GM23248 (cell line): ENCODE measurements at places on chromosomes 7 and 10. TPM values are rescaled to one million over a fixed set of nuclear protein-coding genes. Genes with fewer than 3 reads are reported as not detected.

Gene PTPRZ1
- not detected in 2 replicates for polyA plus RNA-seq

Gene NPY
- not detected in 2 replicates for polyA plus RNA-seq

Gene MSMB
- not detected in 2 replicates for polyA plus RNA-seq

Gene PITX3
- polyA plus RNA-seq, result not detected in 2 replicates

Gene TAX1BP1
- 131 and 137 TPM in 2 replicates for polyA plus RNA-seq

Gene ZNF518A
- 6.2 and 6.8 TPM in 2 replicates for polyA plus RNA-seq

Gene OR6B1
- polyA plus RNA-seq, result not detected in 2 replicates

Gene PRKG1
- 9.4 and 10.7 TPM in 2 replicates for polyA plus RNA-seq

Gene LOXL4
- 319 and 320 TPM in 2 replicates for polyA plus RNA-seq

Gene SFRP5
- polyA plus RNA-seq, result not detected in 2 replicates

Gene C10orf143
- 4.2 and 5.4 TPM in 2 replicates for polyA plus RNA-seq

Gene PPP1R3A
- polyA plus RNA-seq, result not detected in 2 replicates

Gene NXPH1
- polyA plus RNA-seq, result not detected in 2 replicates

Gene FOXI2
- not detected in 2 replicates for polyA plus RNA-seq

Gene DMBT1
- polyA plus RNA-seq, result not detected in 2 replicates

Gene SFMBT2
- polyA plus RNA-seq, result 0.06 TPM in 1 of 2 replicates, not detected in the other

Gene CACNB2
- polyA plus RNA-seq, result 0.23 and 0.31 TPM in 2 replicates

Gene PIP
- not detected in 2 replicates for polyA plus RNA-seq

Gene LIPK
- not detected in 2 replicates for polyA plus RNA-seq

Gene ADAM22
- 0.09 TPM in 1 of 2 replicates, not detected in the other for polyA plus RNA-seq

Gene DNAJB6
- 187 and 195 TPM in 2 replicates for polyA plus RNA-seq

Gene NPTX2
- polyA plus RNA-seq, result 0.30 and 0.41 TPM in 2 replicates

Gene KCNIP2
- polyA plus RNA-seq, result 0.15 and 0.24 TPM in 2 replicates

Gene FAM241B
- polyA plus RNA-seq, result 0.18 and 0.42 TPM in 2 replicates

Gene HYAL4
- polyA plus RNA-seq, result not detected in 2 replicates

Gene NYAP1
- polyA plus RNA-seq, result not detected in 2 replicates

Gene PILRA
- 1.7 TPM in 2 replicates for polyA plus RNA-seq

Gene TBL2
- 69.7 and 78.0 TPM in 2 replicates for polyA plus RNA-seq

Gene TAS2R5
- 0.16 and 0.22 TPM in 2 replicates for polyA plus RNA-seq

Gene AGAP9
- polyA plus RNA-seq, result 1.6 and 2.6 TPM in 2 replicates

Gene PLPP4
- polyA plus RNA-seq, result 32.1 and 34.4 TPM in 2 replicates

Gene NDUFB8
- polyA plus RNA-seq, result 294 and 324 TPM in 2 replicates

Gene CTTNBP2
- not detected in 2 replicates for polyA plus RNA-seq

Gene TFR2
- polyA plus RNA-seq, result 0.28 and 0.79 TPM in 2 replicates

Gene VAX1
- not detected in 2 replicates for polyA plus RNA-seq

Gene PRKAR1B
- 12.9 and 13.0 TPM in 2 replicates for polyA plus RNA-seq

Gene ITPRID1
- polyA plus RNA-seq, result not detected in 2 replicates

Gene CPED1
- 12.4 and 13.5 TPM in 2 replicates for polyA plus RNA-seq

Gene ITIH5
- polyA plus RNA-seq, result 0.13 TPM in 1 of 2 replicates, not detected in the other

Gene TYW1
- polyA plus RNA-seq, result 13.8 and 14.7 TPM in 2 replicates
